ENCODE measurements at places on chromosomes 16 and 17.

DNA sequence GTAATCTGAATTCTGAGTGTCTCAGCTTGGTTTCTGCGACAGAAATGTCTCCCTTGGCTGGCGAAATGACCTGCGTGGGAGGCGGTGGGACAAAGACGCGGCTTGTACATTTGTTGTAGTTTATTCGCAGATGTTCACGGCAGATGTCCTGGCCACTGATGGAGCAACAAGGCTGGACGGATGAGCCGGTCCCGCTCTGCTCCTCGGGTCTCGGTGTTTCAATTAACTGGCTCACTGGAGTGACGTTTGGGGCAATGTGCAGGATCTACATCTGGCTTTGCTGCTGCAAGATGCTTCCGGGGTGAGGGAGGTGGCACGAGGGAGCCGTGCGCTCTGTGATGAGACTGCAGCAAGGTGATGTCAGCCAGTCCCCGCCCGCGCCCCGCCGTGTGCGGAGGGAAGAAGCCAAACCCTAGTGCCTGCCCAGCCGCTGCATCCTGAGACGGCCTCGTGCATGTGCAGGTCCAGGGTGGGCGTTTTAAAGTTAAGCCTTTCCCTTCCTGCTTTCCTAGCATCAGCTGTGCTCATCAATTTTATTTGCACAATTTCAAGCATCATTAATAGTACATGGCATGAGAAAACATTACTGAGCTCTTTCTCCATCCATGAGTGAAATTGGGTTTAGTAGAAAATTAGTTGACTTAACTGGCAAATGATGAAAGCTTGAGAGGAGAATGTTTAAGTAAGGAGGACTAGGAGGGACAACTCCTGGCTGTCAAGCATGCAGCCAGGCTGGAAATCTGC is 44.4 kb downstream of the MGAT5B start:
- DNase-seq, result no peak

- no peak for DNase-seq
Observed at GRCh38 chr16:764848-765487, 4.4 kb downstream of the MSLN start.

- DNase-seq, result no peak
Observed at GRCh38 chr17:17104494-17104893, 62.2 kb downstream of the MPRIP start.

GRCh38 chr16:30004811-30005242 is 6.0 kb downstream of the DOC2A start:
- DNase-seq, result no peak

GRCh38 chr16:86359571-86359970 is 150.8 kb upstream of the FOXF1 start:
- no peak for DNase-seq

DNA sequence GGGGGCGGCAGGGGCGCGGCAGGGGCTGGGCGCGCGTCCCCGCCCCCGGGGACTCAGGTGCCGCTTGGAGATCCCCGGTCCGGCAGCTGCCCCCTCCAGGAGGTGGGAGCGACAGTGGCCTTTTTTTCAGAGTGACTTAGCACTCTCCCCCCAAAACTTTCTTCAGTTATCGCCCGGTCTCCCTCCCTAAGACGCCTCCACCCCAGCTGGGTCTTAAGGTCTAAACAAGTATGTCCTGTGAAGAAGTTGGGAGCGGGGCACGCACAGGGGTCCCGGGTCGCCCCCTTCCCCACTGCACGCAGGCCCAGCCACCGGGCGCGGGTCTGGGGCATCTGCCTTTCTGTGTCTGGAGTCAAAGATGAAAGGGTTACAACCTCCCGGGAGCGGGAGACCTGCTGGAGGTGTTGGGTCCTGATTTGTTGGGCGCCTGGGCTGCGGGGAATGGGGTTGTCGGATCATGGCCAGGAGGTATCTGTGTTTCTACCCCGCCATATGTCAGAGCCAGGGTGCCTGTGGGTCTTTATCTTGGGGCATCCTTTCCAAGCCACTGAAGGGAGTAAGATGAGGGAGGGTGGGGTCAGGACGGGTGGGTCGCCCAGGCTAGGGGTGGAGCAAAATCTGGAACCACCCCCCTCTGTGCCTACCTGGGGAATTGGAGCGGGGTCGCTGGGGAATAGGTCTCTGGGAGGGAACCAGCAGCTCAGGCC is 757 bp downstream of the FMNL1 start:
- DNase-seq, result no peak

DNA sequence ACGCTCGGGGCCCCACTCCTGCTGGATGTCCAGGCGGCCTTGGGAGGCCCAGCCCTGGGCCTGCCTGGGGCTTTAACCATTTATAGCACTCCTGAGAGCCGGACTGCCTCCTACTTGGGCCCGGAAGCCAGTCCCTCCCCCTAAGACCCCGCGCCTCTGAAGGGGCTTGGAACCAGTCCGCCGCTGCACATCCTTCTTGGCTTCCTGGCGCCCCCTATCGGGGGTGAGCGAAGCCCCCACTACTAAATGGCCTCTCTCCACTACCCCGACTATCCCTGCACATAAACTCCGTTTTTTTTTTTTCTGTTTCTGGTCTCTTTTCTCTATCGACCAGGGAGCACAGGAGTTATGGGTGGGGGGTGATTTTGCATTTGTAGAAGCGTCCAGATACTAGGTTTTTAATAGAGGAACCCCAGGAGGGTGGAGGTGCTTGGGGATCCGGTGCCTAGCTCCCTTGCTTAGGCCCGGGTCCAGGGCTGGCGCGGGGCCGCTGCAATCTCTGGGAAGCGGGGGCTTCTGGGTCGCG is 633 bp upstream of the NOL3 start:
- DNase-seq, result no peak

DNA sequence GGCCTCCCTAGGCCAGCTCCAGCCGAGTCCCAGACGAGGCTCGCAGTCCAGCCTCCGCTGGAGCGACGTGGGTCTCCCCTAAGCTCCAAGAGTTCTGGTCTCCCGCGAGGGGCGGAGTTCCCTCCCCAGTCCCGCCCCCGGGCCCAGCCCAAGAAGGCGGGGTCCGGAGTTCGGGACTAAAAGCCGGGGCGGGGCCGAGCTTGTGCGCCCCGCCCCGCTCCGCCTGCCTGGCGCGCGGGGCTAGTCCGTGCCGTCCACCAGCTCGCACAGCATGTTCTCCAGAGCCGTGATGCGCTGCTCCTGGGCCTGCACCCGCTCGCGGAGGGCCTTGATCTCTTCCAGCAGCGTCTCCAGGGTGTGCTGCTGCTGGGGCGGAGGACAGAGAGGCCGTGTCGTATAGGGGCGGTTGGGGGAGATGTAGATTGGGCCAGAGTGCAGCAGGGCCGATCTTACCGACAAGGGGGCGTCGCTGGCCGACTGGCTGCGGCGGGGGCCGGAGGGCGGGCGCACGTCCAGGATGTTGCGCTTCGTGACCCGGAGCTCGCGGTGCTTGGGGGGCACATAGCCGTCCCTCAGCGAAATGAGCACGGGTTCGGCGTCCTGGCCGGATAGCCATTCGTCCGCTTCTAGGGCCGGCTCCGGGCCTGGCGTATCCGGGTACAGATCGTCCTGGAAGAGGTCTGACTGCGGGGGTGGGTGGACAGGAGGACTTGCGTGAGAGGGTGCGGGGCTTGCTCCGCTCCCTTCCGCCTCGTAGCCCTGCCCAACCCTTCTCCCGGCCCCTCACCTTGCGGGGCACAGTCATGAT is 7.0 kb downstream of the CORO6 start:
- peak; percentile 65 for DNase-seq

- DNase-seq, result no peak
Observed at GRCh38 chr16:75402159-75402820, 31.0 kb downstream of the CFDP1 start.

GRCh38 chr16:72884037-72884436 is 163.9 kb downstream of the ZFHX3 start:
- no peak for DNase-seq

GRCh38 chr17:76145231-76146052 is 4.4 kb upstream of the FOXJ1 start:
- no peak for DNase-seq

GRCh38 chr17:76000016-76000754 is 470 bp upstream of the CDK3 start:
- no peak for DNase-seq

GRCh38 chr17:75454193-75454592 is 2.2 kb upstream of the TMEM94 start:
- no peak for DNase-seq

DNA sequence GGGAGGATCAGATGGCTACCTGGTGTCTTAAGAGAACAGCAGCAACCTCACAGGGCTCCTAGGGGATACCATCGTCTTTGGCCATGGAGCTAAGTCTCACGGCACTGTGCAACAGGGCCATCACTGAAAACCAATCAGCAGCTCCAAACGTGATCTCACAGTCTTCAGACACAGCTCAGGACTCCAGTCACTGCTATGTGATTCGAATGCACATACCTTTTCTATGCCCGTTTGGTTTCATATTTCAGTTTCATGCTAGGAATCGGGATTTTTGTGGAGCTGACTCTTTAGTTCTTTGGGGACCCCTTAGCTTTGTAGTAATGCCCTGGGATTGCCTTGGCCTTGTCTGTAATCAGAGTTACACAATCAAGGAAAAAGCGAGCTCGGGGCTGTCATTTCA is 162.8 kb upstream of the CDH11 start:
- no peak for DNase-seq

GRCh38 chr17:27996202-27997043 is 46.1 kb upstream of the NLK start:
- DNase-seq, result no peak

DNA sequence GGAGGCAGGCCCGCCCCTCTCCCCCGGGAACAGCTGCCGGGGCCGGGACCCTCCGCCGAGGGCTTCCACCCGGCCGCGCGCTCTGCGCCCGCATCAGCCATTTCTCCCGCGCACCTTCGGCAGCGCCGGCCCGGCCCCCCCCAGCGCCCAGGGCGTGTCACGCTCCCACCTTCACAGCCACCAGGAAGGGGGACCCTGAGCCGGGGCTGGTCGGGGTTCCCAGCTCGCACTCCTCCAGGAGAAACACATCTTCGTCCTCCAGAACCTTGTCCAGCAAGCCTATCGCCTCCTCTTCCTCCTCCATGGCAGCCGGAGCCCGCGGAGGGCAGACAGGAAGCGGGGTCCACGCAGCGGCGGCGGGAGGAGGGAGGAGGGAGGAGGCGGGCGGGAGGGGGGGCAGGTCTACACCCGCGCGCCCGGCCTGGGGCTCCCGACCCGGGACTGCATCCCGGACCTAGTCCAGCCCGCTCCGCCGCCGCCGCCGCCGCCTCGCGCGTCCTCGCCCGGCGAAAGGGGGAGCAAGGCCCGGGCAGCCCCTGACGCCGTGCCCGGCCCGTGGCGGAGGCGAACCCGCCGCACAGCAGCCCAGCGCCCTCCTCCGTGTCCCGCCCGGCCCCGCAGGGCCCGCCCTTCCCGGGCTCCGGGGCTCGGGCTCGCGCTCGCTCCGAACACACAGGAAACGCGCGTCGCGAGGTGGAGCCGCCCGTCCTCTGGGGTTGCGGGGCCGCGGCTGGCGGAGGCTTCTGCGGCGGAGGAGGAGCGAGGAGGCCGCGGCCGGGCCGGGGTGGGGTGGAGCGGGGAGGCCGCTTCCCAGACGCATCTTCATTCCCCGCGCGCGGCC is 70.8 kb downstream of the ABR start:
- DNase-seq, result no peak

- no peak for DNase-seq
Observed at GRCh38 chr17:61477204-61477834, 25.1 kb downstream of the TBX4 start.

DNA sequence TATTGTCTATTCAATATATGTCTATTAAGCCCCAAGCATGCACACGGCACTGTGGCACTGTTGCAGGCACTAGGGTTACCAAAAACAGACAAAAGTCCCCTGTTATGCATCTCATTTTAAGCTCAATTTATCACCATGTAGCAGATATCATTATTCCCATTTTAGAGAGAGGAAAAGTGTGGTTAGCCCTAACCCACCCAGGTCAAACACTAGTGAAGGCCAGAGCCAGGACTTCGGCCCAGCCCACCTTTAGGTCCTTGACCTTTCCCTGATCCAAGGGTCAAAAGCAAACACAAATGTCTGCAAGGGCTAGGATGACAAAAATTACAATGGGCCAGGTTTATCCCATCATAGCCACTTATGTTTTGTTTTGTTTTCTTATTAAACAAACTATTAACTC is 130.3 kb upstream of the NUDT7 start:
- no peak for DNase-seq

GRCh38 chr17:73956595-73957465 is 246.6 kb upstream of the RPL38 start:
- no peak for DNase-seq

GRCh38 chr16:68943961-68944360 is 100.6 kb downstream of the TANGO6 start:
- DNase-seq, result no peak

GRCh38 chr17:75009139-75009724 is 3.2 kb upstream of the MRPL58 start:
- DNase-seq, result no peak

DNA sequence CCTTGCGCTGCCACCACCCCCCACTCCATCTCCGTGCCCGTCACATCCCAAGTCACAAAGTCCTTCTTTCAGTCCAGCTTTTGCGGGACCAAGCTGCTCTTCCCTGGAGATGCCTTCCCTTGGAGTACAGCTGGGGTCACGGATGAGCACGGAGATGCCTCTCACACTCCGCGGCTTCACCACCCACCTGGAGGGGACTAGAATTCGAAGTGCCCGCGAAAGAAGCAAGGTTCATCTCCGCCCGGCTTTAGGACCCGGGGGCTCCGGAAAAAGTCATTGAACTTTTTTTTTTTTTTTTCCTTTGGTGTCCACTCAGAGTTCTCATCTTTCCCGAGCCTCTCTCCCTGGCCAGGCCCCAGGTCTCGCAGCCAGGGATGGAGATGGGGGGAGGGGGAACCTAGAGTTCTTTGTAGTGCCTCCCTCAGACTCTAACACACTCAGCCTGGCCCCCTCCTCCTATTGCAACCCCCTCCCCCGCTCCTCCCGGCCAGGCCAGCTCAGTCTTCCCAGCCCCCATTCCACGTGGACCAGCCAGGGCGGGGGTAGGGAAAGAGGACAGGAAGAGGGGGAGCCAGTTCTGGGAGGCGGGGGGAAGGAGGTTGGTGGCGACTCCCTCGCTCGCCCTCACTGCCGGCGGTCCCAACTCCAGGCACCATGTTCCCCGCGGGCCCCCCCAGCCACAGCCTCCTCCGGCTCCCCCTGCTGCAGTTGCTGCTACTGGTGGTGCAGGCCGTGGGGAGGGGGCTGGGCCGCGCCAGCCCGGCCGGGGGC is at the start of gene FKBP10:
FKBP10 (plus strand) TSS at position 624 of the 771 bp plus-strand sequence; CDS start at position 655, 31 bp downstream.
- peak; percentile 71 for DNase-seq

DNA sequence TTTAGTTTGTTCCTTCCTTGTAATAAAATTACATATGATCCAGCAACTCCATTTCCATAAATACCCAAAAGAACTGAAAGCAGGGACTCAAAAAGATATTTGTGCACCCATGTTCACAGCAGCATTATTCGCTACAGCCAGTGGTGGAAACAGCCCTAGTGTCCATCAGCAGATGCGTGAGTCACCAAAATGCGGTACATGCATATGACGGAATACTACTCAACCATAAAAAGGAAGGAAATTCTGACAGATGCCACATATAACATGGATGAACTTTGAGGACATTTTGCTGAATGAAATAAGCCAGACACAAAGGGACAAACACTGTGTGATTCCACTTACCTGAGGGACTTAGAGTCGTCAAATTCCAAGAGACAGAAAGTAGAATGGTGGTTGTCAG is 9.1 kb upstream of the SLC47A2 start:
- no peak for DNase-seq
